ENCODE measurements at places on chromosomes 5 and 9. TPM values are rescaled to one million over a fixed set of nuclear protein-coding genes. Genes with fewer than 3 reads are reported as not detected.

Gene RPS14
- 6,414 TPM for total RNA-seq

Gene HMCN2
- not detected for total RNA-seq

Gene ZFP37
- total RNA-seq, result 0.45 TPM

Gene FAM151B
- total RNA-seq, result 3.4 TPM

Gene STING1
- total RNA-seq, result 130 TPM

Gene PCDH1
- 3.2 TPM for total RNA-seq

GRCh38 chr5:170368586-170368985 lies 20.6 kb downstream of the KCNMB1 start:
- H3K27ac ChIP-seq, result no peak overlapping the region
- no peak overlapping the region for H3K4me3 ChIP-seq
- no peaks in the 10 kb centered on the region for H3K36me3 ChIP-seq
- H3K27me3 ChIP-seq, result no peaks in the 10 kb centered on the region
- H3K4me1 ChIP-seq, result no peaks in the 10 kb centered on the region

- H3K4me1 ChIP-seq, result no peaks in the 10 kb centered on the region
- H3K36me3 ChIP-seq, result no peaks in the 10 kb centered on the region
- no peak for DNase-seq
- no peak overlapping the region for H3K4me3 ChIP-seq
- no peaks in the 10 kb centered on the region for H3K27me3 ChIP-seq
Measured at GRCh38 chr5:179215576-179215975, 129.7 kb downstream of the ADAMTS2 start.

- no peaks in the 10 kb centered on the region for H3K4me1 ChIP-seq
- H3K27me3 ChIP-seq, result no peaks in the 10 kb centered on the region
- H3K4me3 ChIP-seq, result no peak overlapping the region
- H3K27ac ChIP-seq, result no peak overlapping the region
Measured at GRCh38 chr9:88741335-88741734, 206.4 kb downstream of the NXNL2 start.

DNA sequence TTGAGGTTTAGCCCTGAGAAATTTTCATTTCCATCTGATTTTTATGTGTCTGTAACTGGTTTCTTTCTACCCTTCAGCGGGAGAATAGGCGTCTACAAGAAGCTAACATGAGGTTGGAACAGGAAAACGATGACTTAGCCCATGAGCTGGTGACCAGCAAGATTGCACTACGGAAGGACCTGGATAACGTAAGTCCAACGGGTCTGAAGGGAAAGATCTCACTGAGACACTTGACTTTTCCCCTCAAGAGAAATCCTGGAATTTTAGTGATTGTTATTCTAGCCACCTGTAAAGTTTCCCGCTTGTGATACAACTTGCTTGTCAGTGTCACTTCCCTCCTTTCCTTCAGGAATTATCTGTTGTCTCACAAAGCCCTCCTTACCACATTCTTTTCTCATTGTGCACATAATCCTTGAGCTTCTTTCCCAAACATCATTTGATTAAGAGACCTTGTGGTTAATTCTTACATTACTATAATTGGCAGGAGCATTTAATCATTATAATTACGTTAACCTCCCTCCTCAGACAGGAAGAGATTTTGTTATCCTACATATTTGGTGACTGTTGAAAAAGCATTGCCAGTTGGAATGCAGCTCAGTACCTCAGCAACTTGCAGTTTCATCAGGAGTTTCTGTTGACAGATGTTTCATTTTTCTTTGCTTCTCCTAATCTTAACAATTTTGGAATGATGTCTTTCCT lies 56.9 kb downstream of the GPR21 start:
- no peak for DNase-seq
- no peaks in the 10 kb centered on the region for H3K4me1 ChIP-seq
- peaks cover 70% of the 10 kb centered on the region for H3K36me3 ChIP-seq
- no peaks in the 10 kb centered on the region for H3K27me3 ChIP-seq

GRCh38 chr9:119634006-119634405 lies 264.8 kb upstream of the BRINP1 start:
- no peaks in the 10 kb centered on the region for H3K4me1 ChIP-seq
- H3K4me3 ChIP-seq, result no peak overlapping the region
- DNase-seq, result no peak
- no peaks in the 10 kb centered on the region for H3K27me3 ChIP-seq
- no peak overlapping the region for H3K27ac ChIP-seq

- DNase-seq, result no peak
- H3K27ac ChIP-seq, result no peak overlapping the region
- no peaks in the 10 kb centered on the region for H3K4me1 ChIP-seq
- no peak overlapping the region for H3K4me3 ChIP-seq
Measured at GRCh38 chr5:141506381-141507155, 17.7 kb downstream of the PCDHGC5 start.

DNA sequence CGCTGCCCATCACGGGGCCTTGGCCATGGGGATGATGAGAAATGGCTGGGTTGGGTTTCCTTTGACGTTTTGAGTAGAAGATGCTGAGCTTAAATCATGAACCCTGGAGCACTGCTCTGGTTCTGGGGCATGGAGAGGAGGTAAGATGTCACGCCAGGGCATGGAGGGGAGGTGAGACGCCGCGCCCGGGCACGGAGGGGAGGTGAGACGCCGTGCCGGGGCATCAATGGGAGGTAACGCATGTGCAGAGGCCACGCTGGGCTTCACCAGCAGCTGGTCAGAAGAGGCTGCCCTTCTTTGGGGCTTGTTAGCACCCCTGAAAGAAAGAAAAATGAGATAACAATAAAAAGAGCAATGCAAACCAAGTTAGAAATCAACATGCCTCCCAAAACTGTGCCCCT lies 322.5 kb upstream of the IRX4 start:
- no peak for DNase-seq
- no peak overlapping the region for H3K4me3 ChIP-seq
- no peaks in the 10 kb centered on the region for H3K36me3 ChIP-seq
- H3K4me1 ChIP-seq, result no peaks in the 10 kb centered on the region

Data from naive thymus-derived CD4-positive, alpha-beta T cell (primary cell).